ENCODE measurements at places on chromosomes 2 and 18. TPM values are rescaled to one million over a fixed set of nuclear protein-coding genes. Genes with fewer than 3 reads are reported as not detected.

DNA sequence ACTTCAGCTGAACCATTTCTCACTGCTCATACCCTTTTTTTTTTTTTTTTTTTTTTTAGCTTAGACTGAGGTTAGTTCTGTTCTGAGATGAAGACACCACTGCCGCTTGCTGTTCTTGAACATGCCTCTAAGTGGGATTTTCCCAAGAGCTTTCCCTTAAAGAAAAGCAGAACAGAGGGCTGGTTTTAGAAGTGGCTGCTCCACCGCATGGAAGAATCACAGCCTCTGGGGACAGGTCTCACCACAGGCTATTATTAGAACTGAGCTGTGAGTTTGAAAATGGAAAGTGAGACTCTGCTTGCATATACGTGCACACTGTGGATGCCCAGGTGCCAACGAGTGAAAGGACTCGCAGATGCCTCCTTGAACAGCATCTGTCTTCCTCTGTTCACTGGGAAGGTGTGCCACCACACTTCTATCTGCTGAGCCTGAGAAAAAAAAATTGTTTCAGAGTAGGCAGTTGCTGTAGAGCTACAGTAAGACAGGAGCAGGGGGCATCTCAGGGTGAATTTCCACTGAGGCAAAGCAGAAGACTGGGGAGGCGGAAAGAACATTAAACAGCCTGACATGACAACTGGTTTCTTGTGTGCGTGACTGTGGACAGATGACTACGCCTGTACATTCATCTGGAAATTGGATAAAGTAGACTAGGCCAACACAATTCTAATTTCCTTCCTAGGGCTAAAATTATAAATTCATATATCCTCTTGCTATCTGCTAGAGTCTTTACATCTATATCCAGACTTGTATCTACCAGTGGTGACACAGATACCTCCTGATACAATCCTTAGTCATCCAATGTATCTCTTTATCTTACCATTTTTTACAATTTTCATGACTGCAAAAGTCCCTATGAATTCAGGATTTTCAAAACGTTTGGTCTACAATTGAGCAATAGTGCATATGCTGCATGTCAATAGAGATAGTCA is 1045.7 kb upstream of the CELF4 start:
- no peak for DNase-seq

DNA sequence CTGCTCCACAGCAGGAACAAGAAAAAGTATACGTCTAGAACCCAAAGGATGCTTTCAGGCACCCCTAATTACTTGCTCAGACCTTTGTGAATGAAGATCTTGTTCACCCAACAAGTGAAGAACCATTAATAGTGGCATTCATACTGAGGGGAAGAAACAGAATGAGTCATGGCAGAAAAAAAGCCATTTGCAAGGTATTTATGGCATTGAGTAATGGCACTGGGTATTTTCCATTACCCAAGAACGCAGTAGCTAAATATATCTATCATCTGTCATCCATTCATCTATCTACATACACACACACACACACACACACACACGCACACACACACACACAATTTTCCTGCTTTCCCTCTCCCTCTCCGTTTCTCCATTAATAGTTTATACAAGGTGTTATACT is 56.4 kb upstream of the XIRP2 start:
- DNase-seq = no peak

- no peak for DNase-seq
Observed at GRCh38 chr2:70685771-70686171, 82.2 kb downstream of the ADD2 start.

GRCh38 chr2:12340164-12340563 is 376.6 kb upstream of the TRIB2 start:
- DNase-seq = no peak

The SLC38A11 gene
- total RNA-seq = not detected

DNA sequence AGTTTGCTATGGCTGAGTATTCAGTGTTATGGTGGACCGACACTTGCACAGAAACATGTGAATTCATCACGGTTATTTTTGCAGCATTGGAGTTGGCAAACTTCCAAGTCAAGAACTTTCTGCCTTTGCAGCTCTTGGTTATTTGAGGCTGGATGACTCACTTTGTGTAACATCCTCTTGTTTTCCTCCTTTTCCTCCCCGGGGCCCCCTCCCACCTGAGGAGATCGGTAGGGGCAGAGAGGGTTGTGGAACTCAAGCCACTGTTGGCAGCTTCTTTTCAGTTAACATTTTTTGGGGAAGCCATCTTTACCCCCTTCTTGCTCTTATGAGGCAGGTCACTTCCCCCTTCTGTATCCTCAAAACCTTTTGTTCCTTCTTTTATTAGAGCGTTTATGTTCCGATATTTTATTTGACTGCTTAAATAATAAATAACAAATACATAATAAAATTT is 48.6 kb downstream of the DDX1 start:
- no peak for DNase-seq

GRCh38 chr2:203992509-203992908 is 55.9 kb downstream of the ICOS start:
- DNase-seq = no peak

- DNase-seq = no peak
Observed at GRCh38 chr2:207231967-207232366, 66.2 kb upstream of the KLF7 start.

DNA sequence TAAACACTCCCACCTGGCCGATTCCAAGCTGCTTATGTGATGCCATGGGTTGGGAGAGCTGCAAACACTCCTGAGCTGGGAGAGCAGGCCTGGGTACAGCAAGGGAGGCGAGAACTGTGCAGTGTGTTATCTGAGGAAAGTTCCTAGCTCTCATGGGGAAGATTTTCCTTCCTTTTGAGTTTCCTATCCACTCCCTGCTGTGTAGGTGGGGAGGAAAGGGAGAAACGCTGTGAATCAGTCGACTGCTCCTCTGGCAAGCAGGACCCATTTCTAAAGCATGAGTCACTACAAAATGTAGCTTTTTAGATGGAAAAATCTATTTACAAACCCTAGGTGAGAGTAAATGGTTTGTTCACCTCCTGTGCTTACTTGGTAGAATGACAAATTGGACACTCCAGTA is 80.4 kb downstream of the SH3RF3 start:
- no peak for DNase-seq

The CXCR1 gene
- total RNA-seq = not detected

- DNase-seq = no peak
Observed at GRCh38 chr2:78913257-78913656, 112.2 kb upstream of the REG3G start.

GRCh38 chr2:54864727-54865126 is 141.3 kb downstream of the EML6 start:
- DNase-seq = no peak

The GRHL1 gene
- 3.6 TPM for total RNA-seq

The SULT1C4 gene
- total RNA-seq = 2.1 TPM

The PSTPIP2 gene
- total RNA-seq = 2.4 TPM

The FIGN gene
- total RNA-seq = 22.8 TPM

GRCh38 chr2:145750612-145751011 is 1230.7 kb upstream of the ZEB2 start:
- DNase-seq = no peak

DNA sequence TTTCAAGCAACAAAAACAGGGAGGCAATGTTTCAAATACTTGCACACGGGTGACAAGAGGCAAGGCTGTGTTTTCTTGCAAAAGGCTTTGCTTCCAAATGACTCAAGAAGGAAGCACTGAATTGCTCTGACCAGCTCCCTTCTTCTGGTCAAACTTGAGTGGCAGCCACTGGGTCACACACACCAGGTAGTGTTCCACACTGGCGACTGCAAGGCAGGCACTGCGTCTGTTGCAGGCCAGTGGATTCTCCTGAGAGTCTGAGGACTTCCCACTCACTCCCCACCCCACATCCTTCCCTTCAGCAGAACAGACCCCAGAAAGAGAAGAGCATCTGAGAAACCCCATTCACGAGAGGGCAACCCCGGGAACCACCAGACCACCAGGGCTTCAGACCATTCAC is 19.8 kb downstream of the PARD6G start:
- DNase-seq = no peak

GRCh38 chr2:207091928-207092327 is 73.8 kb downstream of the KLF7 start:
- DNase-seq = no peak

- no peak for DNase-seq
Observed at GRCh38 chr18:23149570-23149969, 14.3 kb downstream of the CABLES1 start.

The CCDC102B gene
- 0.78 TPM for total RNA-seq

The RAD51AP2 gene
- 0.08 TPM for total RNA-seq

All from H1 (cell line).